ENCODE measurements at places on chromosomes 2 and 18.

DNA sequence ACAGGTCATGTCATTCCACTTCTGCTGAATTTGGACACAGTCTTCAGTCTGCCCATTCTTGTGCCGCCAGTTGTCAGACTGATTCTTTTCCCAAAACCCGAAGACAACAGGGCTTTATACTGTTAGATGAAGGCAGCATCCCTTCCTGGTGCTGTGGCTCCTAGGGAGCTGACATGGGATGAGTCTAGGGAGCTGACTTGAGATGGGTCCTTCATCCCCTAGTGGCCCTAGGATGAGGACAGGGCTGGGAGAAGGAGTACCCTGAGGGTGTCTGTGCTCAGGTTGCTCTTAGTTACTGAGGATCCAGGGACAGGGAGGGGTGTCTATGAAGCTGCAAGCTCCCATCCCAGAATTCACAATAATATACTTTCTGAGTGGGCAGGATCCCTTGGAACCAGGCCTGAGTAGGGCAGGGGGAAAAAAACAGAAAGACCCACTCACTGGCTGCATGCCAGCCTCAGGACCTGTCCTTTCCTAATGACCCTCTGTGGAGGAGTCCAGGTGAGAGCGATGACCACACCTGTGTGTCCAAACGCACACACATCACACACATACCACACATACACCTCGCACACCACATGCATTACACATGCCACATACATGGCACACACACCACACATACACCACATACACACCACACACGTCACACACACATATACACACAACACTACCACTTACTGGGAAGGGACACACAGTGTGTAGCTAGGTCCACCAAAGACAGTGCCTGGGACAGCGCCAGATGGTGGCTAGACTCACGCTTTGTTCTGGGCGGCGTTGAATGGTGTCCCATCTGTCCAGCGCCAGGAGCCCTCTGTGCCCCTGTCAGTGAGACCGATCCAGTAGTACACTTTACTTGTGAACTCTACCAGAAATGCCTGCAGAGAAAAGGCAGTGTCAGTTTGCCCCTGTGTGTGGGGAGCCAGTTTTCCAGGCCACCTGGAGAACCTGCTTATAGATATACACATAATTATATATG lies 11.1 kb downstream of the CLEC4F start:
- no peak for DNase-seq

DNA sequence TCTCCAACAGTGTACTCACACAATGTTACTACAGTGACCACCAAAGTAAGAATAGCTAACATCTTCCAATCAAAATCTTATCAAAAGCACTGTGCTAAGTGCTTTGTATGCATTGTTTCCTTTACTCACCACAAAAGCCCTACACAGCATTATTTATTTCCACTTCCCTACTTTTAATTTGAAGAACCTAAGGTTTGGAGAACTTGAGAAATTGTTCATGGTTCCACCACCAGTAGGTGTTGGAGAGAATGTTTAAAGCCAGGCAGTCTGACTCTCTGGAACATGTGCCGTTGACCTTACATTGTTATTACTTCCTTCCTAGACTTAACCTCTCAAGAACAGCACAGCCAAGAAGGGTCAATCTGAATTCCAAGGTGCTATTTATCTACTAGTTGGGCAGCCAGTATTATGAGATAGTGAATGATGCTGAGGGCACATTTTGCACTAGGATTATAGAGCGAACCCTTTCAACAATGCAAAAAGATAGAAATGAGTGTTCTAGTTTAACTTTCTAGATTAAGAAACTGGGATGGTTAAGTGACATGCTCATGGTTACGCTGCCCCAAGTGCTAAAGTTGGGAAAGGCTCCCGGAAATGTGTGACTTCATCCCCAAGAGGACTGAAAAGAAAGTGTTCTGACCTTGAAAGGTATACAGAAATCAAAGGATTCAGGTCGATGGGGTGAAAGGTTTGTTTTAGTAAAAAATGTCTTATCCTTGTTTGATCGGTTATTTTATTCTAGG lies 55.2 kb upstream of the FAM136A start:
- DNase-seq: no peak

- no peak for DNase-seq
These were observed 104.9 kb downstream of the ANKRD44 start for GRCh38 chr2:197205585-197206215.

GRCh38 chr2:234273887-234274584 lies 222.8 kb downstream of the ARL4C start:
- DNase-seq: no peak

DNA sequence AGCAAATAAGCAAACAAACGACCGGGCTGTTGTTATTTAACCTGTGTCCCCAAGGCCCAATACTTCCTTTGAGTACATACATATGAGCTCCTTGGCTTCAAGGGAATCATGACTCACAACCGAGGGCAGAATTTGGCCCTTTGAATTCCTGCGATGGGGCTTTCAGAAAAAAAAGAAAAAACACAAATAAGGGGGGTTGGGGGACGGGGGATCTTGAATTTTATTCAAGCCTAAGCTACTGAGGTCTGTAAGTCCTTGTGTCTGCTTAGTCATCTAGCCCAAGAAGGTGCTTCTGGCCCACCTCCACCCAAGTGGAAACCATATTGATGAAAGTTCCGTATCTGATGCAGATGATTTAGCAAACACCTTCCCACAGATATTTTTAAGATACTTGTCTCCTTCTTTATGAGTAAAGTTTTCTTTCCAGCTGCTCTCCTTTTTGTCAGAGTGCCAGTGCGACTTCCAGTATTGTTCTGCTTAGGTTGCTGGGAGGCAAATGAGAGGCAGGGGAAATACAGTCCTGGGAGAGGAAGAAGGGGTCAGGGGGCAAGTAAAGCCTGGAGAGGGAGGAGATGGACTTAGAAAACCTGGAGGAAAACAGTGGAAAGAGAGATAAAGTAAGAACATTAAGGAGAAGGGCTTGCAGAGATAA lies 169.6 kb downstream of the ZEB2 start:
- DNase-seq: no peak

GRCh38 chr2:152046940-152047339 lies 51.9 kb downstream of the CACNB4 start:
- DNase-seq: no peak

DNA sequence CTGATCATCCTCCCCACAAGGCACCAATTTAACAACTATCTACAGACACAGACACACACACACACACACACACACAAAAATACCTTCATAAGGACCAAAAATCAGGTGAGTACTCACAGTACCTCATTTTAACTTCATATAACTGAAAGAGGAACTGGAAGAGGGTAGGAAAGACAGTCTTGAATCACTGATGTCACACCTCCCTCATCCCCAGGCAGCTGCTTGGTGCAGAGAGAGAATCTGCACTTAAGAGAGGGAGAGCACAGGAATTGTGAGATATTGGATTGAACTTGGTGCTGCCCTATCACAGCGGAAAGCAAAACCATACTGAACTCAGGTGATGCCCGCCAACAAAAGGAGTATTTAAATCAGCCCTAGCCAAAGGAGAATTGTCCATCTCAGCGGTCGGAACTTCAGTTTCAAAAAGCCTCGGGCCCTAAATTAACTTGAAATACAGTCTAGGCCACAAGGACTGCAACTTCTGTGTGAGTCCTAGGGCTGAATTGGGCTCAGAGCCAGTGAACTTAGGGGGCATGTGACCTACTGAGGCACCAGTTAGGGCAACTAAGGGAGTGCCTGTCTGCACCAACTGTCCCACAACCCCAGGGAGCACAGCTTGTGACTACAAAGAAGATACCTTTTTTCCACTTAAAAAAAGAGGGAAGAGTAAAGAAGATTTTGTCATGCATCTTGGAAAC lies 211.1 kb downstream of the LRATD1 start:
- no peak for DNase-seq

DNA sequence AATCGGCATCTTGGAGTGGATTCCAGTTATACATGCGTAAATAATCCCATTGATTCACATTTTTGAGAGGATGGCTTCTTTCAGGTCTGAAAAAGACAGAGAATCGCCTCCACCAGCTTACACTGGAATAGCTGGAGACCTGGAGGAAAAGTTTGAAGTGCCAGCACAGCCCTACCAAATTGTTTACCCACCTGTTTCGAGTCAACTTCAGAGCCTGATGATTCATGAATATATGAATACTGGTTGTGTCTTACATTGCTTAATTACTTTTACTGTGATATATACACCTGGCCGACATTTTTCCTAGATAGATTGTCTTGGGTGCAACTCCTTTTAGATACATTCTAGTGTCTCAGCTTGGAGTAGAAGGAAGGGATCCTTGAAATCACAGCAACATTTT lies 335 bp upstream of the NCKAP5 start:
- no peak for DNase-seq

GRCh38 chr18:65282096-65282495 lies 468.7 kb upstream of the CDH7 start:
- DNase-seq: no peak

GRCh38 chr18:54828281-54828881 lies at the start of gene RAB27B:
RAB27B (plus strand) TSS chr18:54828477; CDS start chr18:54877586, 49,109 bp downstream.
- DNase-seq: no peak

GRCh38 chr2:181627545-181627944 lies 29.4 kb downstream of the CERKL start:
- no peak for DNase-seq

GRCh38 chr18:29494371-29494770 lies 1317.4 kb upstream of the CDH2 start:
- DNase-seq: no peak

DNA sequence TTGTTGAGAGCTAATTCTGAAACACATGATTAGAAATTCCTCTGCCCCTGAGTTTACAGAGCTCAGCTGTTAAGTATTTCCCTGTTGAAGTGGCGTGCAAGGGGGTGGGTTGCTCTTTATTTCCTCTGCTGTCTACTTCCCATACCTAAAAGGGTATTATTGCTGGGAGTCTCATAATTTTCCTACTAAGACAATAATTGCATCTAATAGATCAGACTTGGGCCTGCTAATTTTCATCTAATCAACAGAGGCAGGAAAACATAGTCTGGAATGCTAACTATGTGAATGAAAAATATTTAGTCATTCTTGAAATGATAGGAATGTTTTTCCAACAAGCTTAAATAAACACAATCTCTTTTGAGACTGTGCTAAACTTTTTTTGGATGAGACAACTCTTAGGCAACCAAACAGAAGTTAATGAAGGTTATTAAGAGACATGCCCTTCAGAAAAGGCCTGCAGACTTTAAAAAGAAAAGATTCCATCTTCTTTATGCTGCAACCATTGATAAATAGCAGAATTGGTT lies 111.4 kb downstream of the FEZ2 start:
- DNase-seq: no peak

DNA sequence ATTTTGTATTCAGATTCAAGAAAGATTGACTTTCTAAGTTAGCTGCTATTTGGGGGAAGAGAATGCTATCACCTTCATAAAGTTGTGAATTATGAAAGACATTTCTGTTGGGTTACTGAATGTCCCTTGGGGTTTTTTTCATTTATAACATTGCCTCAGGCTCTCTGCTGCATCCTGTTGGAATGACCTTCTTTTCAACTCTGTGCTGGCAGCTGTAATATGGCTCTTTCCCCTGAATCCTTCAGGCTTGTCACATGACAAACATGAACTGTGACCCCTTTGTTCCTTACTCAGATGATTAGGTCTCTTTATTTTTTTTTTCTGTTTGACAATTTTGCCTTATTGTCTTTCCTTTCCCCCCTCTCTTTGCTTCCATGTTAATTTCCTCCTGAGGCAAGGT lies 159.8 kb downstream of the TAF4B start:
- DNase-seq: no peak
